ENCODE measurements at places on chromosomes 16 and 17. TPM values are rescaled to one million over a fixed set of nuclear protein-coding genes. Genes with fewer than 3 reads are reported as not detected.

DNA sequence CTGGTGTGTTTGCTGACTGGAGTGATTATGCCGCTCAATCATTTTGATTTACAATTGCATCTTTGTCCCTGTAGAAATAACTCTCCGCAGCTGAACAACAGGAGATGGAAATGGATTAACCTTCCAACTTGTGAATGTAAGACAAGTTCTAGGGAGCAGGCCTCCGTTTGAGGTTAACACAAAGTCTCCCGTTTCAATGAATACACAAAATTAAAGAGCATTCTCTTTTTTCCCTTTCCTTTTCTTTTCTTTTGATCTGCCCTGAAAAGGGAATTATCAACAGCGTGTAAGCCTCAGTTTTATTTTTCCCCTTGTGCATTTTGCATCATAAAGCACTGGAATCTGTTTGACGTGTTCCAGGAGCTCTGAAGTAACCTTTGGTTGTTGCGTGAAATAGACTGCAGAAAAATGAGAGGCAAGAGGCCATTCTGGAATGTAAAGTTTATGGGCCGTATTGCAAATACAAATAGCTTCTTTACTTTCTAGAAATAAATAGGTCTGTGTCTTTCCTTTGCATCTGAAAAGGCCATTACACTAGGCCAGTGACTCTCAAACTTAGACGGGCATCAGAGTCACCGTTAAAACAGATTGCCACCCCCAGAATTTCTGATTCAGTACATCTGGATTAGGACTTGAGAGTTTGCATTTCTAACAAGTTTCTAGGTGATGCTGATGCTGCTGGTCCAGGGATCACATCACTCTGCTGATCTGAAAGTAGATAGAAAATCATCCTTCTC is 164.7 kb downstream of the ZNF18 start:
- H3K27me3 ChIP-seq = no peaks in the 10 kb centered on the region
- DNase-seq = no peak
- H3K4me1 ChIP-seq = no peaks in the 10 kb centered on the region
- H3K4me3 ChIP-seq = no peak overlapping the region

GRCh38 chr16:31718998-31719397 is 154.6 kb upstream of the ZNF267 start:
- no peak for DNase-seq
- no peak overlapping the region for H3K4me3 ChIP-seq
- no peaks in the 10 kb centered on the region for H3K36me3 ChIP-seq
- peaks cover 9% of the 10 kb centered on the region for H3K4me1 ChIP-seq
- H3K27ac ChIP-seq = no peak overlapping the region

GRCh38 chr16:53542283-53542682 is 39.3 kb upstream of the AKTIP start:
- no peaks in the 10 kb centered on the region for H3K27me3 ChIP-seq
- no peak overlapping the region for H3K4me3 ChIP-seq
- no peak for DNase-seq
- no peaks in the 10 kb centered on the region for H3K4me1 ChIP-seq

GRCh38 chr17:33300241-33300640 is 7.1 kb upstream of the ASIC2 start:
- H3K36me3 ChIP-seq = no peaks in the 10 kb centered on the region
- DNase-seq = no peak
- no peaks in the 10 kb centered on the region for H3K4me1 ChIP-seq
- H3K27me3 ChIP-seq = peaks cover 43% of the 10 kb centered on the region

DNA sequence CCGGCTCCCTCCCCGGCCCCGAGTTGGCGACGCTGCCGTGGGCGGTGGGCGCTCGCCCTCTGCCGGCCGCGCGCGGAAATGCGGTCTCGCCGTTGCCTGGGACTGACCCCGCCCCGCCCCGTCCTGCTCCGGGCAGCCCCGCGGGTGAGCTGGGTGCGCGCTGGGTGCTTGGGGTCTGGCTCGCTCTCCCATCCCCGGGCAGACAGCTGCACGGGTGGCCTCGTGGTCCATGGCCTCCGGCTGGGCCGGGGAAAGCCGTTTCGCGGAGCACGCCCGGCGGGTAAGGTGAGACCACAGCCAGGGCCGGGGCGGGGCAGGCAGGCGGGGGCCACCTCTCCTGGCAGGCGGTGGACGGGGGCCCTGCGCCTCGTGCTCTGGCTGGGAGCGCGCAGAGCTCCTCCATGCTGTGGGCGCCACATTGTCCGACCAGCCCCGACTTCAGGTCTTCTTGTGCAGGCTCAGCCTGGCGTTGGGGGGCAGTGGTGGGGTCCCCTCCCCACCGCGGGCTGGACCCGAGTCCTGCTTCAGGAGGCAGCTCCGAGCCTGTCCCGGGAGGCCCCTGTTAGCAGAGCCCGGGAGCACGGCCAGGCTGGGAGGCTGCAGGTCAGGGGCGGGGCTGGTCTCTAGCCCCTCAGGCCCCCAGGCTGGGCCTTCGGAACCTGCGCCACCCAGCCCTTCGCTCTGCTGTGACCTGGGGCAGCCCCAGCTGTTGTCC is 7.0 kb upstream of the C1QTNF8 start:
- peaks cover 66% of the 10 kb centered on the region for H3K27me3 ChIP-seq
- no peaks in the 10 kb centered on the region for H3K36me3 ChIP-seq
- no peak overlapping the region for H3K27ac ChIP-seq
- H3K4me3 ChIP-seq = no peak overlapping the region
- peak; percentile 31 for DNase-seq

The BCKDK gene
- 89.3 TPM for total RNA-seq

The TAT gene
- total RNA-seq = not detected

The QPRT gene
- 26.7 TPM for total RNA-seq

Data from heart right ventricle (tissue), 16 donors.